ENCODE measurements at places on chromosomes 12 and 14.

DNA sequence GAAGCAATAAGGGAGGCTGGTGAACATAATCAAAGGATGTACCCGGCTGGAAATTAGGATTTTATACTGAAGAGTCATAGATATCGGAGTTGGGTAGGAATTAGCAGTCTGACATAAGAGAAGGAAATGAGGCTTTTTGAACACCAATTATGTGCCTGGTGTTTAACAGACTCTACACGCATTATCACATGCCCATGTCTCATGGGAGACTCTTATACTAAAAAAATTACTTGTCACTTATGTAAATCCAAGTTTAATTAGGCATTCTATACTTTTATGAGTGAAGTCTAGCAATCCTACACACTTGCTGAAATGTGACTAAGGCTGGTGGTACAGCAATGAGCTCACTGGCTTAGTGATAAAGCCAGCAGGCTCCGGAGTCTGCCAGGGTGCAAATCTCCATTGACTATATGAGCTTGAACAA is 93.5 kb downstream of the NUAK1 start:
- DNase-seq = no peak

GRCh38 chr12:20807192-20808080 is 3.1 kb upstream of the SLCO1B3 start:
- DNase-seq = no peak

- no peak for DNase-seq
Measured at GRCh38 chr12:13947276-13947946, 34.0 kb downstream of the GRIN2B start.

- DNase-seq = peak; percentile 49
Measured at GRCh38 chr12:19131025-19131444, 1.5 kb downstream of the PLEKHA5 start.

- no peak for DNase-seq
Measured at GRCh38 chr12:1848745-1849144, 28.4 kb downstream of the LRTM2 start.

- no peak for DNase-seq
Measured at GRCh38 chr12:11433664-11434063, 38.3 kb upstream of the PRB2 start.

- no peak for DNase-seq
Measured at GRCh38 chr12:131443019-131444000, 267.6 kb upstream of the SFSWAP start.

- no peak for DNase-seq
Measured at GRCh38 chr12:132281038-132281437, 48.4 kb downstream of the GALNT9 start.

DNA sequence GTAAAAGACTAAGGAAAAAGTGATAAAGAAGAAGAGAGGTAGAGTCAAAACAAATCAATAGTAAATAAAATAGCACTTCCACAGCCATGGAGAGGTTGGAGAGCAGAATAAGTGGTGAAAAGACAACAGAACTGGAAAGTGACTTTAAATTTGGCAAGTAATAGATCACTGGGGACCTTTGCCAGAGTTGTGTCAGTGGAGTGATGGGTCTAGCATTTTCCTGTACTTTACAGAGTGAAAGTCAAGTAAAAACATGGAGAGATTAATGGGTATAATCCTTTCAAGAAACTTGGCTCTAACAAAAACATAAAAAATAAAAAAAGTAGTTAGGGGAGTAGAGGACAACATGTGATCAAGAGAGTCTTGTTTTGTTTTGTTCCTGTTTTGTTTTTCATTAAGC is 502.2 kb upstream of the RPL10L start:
- DNase-seq = no peak

DNA sequence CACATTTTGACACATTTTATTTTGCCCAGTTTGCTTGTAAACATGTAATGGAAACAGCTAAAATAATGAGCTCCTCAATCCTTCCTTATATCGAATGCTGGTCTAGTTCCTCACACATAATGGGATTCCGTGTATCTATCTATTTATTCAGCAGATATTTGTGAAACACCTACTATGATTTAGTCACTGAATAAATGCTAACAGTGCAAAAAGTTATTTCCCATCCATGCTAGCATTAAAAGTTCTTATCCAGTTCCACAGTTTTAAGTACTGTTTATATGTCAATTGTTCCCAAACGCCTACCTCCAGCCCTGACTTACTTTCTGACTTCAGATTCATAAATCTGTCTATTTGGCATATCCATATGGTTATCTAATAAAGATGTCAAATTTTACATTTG is 1788.7 kb upstream of the FLRT2 start:
- DNase-seq = no peak

- DNase-seq = no peak
Measured at GRCh38 chr14:23344481-23344880, 8.2 kb downstream of the SLC22A17 start.

DNA sequence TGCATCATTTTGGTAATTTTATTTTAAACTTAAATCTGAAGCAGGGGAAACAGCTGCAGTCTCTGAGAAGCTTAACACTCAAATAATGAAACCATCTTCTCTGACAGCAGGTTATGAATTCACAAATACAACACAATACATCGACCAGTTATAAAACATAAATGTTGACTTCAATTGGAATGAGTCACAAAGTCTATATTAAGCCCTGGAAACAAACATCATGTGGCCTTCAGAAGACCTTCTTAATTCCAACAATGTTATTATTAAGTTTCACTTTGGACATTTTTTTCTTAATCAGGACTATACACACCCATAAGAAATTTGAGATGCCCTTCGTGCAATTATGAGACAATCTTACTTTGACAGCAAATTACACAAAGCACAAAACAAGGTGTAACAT is 68.9 kb downstream of the CEP128 start:
- no peak for DNase-seq

DNA sequence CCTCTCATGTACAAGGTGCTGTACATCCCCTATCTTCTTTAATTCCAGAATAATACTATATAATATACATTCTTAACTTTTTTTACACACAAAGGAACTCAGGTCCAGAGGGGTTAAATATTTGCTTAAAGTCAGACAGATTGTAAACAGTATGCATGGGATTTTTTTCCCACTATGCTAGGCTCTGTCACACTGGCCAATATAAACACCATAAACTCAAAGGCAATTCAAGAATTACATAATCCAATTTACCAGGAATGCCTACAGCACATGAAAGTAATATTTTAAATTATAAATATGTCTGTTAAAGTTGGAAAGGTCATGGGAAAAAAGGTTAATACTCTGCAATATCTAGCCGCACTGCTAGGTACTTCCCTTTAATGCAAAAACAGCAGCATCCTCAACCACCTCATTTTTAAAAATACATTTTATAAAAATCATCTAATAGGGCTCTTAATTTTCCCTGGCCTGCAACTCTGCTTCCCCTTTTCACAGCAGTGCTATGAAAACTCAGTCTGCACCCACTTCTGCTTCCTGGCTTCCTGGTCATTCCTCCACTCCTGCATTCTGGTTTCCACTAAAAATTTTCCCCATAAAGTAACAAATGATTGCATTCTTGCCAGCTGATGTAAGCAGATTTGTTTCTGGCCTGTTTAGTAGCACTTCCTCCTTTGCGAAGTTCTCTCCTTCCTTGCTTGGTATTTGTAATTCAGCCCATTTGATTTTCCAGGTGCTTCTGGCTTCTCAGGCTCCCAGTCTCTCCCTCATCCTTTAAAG is 128.1 kb downstream of the ITPR2 start:
- DNase-seq = no peak

GRCh38 chr12:46788072-46788887 is 37.5 kb downstream of the SLC38A4 start:
- no peak for DNase-seq

DNA sequence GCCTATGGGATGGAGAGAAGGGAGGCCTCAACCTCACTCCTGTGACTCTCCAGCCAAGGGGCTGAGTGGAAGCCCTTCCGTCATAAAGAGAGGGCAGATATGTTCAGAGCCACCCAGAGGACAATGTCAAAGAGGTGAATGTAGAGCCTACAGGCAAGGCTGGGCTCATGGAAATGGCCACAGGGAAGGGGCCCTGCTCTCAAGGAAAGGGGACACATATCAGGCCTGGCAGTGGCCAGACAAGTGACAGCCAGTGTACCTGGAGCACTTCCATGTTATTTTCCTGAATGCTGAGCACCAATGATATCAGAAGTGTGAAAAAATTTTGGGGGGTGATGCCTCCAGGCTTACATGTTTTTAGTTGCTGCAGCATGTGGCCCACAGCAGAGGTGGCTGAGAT is 36.6 kb upstream of the DDX11 start:
- DNase-seq = no peak

Measured in erythroblast (primary cell).